ENCODE measurements at places on chromosomes 3 and 15.
A peak's percentile ranks its signal among the peaks of the same experiment; 100 is the strongest.

DNA sequence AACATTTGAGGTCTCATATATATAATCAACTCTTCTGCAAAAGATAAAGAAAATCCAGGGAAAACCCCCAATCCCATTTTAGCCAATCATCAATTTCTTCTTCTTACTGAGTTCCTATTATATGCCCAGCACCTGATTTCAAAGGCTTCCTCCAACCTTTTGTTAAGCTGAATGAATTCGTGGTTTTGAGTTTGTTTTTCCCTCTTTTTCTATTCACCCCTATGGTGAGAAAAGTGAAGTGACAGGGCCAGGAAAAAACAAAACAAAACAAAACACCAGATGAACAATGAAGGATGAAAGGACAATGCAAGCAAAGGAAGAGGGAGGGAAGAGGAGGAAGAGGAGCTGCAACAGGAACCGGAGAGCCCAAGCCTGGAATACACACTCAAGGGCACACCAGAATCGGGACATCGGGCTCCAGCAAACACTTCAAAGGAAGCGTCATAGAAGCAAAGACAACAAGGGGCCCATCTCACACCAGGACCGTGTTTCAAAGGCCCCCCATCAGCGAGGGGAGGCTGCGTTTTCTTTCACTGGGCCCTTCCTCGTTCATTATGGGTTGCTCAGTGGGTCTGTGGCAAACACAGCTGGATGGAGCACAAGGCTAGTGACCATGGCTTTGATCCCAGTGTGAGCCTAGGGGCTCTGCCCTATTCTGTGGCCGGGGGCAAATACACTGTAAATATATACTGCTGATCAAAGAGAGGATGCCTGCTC lies 50.2 kb downstream of the VGLL4 start:
- peaks cover 26% of the 10 kb centered on the region for H3K36me3 ChIP-seq
- H3K4me1 ChIP-seq: peaks cover 32% of the 10 kb centered on the region
- peak overlapping the region; percentile 58 for H3K27ac ChIP-seq
- no peak overlapping the region for H3K4me3 ChIP-seq

- DNase-seq: no peak
- peaks cover 2% of the 10 kb centered on the region for H3K4me1 ChIP-seq
- no peaks in the 10 kb centered on the region for H3K27me3 ChIP-seq
- peaks cover 15% of the 10 kb centered on the region for H3K36me3 ChIP-seq
Measured at GRCh38 chr3:49529567-49529966, 24.7 kb upstream of the BSN start.

DNA sequence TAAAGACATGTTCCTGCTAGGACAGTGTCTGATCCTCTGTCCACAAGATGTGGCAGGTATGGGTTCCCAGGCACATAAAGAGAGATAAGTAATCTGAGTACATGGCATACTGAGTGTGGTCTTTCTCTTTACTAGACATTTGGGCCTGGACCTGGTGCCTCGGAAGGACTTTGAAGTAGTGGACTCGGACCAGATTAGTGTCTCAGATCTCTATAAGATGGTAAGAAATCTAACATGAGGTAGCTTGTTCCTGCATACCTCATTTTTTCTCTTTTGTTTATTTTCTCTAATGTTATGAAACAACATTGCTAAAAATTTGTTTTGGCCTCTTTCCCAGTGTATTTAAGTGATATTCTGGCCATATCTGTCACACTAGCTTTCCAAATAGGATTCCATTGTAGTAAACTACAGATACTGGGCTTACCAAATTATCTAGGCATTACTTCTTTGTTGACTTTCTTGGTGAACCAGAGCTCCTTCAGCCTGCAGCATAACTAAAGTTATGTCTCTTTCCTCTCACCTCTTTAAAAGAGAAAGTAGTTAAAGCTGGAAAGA lies 309.8 kb upstream of the MANF start:
- DNase-seq: no peak
- no peak overlapping the region for H3K27ac ChIP-seq
- no peaks in the 10 kb centered on the region for H3K4me1 ChIP-seq
- H3K27me3 ChIP-seq: no peaks in the 10 kb centered on the region
- H3K4me3 ChIP-seq: no peak overlapping the region

DNA sequence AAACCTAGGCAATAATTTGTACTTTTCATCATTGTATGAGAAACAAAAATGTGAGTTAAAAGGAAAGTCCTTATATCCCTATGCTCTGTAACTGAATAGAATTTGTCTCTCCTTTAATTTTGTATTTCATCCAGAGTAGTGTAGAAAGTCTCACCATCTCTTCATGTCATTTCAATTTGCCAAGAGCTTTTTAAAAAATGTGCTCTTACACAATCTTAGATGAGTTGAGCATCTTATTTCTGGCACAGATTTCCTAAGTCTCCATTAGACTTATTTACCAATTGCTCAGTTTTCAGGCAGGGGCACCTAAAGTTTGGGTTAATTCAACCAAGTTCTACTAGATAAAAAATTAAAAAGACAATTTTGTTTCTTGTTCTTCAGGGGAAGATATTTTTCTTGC lies 201.5 kb upstream of the RBMS3 start:
- no peak overlapping the region for H3K4me3 ChIP-seq
- no peak overlapping the region for H3K27ac ChIP-seq
- H3K36me3 ChIP-seq: no peaks in the 10 kb centered on the region

DNA sequence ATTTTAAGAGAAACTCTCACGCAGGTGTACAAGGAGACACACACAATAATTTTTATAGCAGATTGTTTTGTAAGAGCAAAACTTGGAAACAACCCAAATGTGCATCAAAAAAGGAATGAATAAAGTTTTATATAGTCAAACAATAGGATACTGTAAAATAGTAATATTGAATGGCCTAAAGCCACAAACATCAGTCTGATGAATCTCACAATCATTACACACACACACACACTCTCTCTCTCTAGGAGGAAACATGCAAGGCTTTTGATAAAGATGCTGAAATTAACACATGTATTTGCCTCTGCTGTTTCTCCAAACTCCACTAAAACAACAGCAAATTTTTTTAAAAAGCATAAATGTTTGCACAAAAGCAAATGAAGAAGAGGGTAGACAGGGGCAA lies 37.3 kb downstream of the ADIPOQ start:
- no peaks in the 10 kb centered on the region for H3K27me3 ChIP-seq
- H3K36me3 ChIP-seq: no peaks in the 10 kb centered on the region
- no peak overlapping the region for H3K27ac ChIP-seq
- DNase-seq: no peak
- no peak overlapping the region for H3K4me3 ChIP-seq

- peaks cover 87% of the 10 kb centered on the region for H3K36me3 ChIP-seq
- H3K27me3 ChIP-seq: no peaks in the 10 kb centered on the region
- H3K4me3 ChIP-seq: no peak overlapping the region
- H3K4me1 ChIP-seq: peaks cover 15% of the 10 kb centered on the region
- H3K27ac ChIP-seq: no peak overlapping the region
Measured at GRCh38 chr3:31624083-31624709, 91.5 kb downstream of the STT3B start.

DNA sequence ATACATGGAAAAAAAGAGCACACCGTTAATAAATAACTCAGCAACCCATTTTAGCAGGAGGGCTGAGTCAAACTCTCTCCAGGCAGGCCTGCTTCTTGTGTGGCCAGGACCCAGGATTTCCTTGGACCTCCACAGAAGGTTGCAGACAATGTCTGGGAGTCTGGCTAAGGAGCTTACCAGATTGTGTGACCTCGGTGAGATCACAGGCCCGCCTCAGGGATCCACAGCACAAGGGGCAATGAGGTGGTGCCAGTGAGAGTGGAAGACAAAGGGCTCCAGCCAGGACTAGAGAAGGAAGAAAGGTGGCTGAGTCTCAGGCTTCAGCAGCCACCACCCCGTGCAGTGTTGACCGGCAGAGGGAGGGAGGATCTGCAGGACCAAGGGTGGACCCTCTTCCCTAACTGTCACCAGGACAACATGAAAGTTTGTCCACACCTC lies 32.2 kb upstream of the SEC22A start:
- no peaks in the 10 kb centered on the region for H3K27me3 ChIP-seq
- DNase-seq: no peak
- H3K4me3 ChIP-seq: no peak overlapping the region
- peaks cover 15% of the 10 kb centered on the region for H3K36me3 ChIP-seq

DNA sequence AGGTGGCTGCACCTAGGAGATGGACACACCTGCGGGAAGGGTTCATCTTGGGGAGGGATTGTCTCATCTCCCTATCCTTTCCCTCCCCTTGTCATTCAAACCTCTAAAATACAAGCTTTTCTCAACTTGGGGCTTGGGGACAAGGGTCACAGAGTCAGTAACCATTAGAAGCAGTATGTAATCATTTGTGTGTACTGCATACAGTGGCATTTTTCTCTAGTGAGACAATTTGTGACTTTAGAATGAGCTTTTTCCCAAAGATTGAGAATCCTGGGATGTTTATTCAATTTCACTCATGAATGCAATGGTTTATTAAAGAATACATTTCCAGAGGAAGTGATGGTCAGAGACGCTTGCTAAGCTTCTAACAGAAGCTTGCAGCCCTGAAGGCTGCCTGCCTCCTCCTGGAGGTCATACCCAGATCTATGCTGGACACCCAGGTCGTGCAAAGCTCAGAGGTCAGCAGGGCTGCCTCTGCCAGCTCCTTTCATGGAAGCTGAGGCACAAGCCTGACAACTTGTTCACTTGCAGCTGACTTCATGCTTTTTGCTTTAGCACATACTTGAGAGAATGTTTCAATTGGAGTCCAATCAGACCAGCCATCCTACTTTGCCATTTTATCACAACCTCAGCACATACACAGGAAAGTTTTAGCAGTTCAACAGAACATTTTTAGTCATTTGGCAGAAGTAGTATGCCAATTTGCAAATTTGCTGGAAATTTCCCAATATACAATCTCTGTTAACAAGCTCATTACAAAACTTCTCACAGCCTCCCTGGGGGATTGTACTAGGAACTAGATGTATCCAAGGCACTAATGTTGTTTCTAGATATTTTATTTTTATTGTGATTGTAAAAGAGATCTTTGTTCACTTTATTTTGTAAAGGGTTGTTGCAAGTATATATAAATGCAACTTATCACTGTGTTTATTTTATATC lies 25.6 kb upstream of the ALDH1L1 start:
- no peaks in the 10 kb centered on the region for H3K4me1 ChIP-seq
- H3K36me3 ChIP-seq: no peaks in the 10 kb centered on the region
- no peak overlapping the region for H3K27ac ChIP-seq
- no peak for DNase-seq
- peaks cover 19% of the 10 kb centered on the region for H3K27me3 ChIP-seq
- no peak overlapping the region for H3K4me3 ChIP-seq

GRCh38 chr3:130779486-130779885 lies 32.9 kb upstream of the PIK3R4 start:
- H3K27me3 ChIP-seq: peaks cover 1% of the 10 kb centered on the region
- H3K27ac ChIP-seq: no peak overlapping the region
- H3K4me3 ChIP-seq: no peak overlapping the region
- H3K4me1 ChIP-seq: no peaks in the 10 kb centered on the region

DNA sequence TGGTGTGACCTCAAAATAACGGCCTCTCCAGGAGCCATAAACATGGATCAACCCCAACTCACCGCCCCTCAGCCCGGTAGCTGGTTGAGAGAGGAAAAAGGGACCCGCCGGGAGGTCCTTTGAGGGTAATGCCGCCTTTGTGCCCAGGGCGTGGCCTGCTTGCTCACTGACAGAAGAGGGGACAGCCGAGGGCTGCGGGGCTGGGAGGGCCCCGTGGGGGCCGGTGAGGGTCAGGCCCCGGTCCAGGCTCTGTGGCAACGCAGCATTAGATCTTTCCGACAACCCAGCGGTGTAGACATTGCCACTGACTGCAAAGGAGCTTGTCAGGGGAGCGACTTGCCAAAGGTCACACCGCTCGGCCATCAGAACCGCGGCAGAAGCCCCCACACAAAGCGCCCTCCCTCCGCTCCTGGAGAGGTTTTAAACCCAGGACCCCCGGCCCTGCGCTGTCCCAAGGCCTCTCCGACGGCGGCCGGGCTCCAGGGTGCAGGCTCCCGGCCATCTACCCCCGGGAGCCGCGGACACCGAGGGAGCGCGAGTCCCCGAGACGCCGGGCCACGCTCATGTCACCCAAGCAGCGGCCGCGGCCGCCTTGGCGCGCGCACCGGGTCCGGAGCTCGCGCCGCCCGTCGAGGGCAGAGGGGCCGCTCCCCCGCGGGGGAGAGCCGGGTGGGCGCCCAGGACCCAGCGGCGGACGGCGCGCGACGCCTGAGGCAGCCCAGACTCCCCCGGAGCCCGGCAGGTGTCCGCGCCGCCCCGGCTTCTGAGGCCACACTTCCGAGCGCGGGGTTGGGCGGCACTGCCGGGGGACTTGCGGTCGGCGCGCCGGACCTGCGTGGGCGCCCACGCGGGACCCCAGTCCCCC lies 975 bp downstream of the PCSK6 start:
- H3K4me1 ChIP-seq: peaks cover 4% of the 10 kb centered on the region
- H3K4me3 ChIP-seq: no peak overlapping the region
- H3K27ac ChIP-seq: no peak overlapping the region
- H3K27me3 ChIP-seq: peaks cover 61% of the 10 kb centered on the region

DNA sequence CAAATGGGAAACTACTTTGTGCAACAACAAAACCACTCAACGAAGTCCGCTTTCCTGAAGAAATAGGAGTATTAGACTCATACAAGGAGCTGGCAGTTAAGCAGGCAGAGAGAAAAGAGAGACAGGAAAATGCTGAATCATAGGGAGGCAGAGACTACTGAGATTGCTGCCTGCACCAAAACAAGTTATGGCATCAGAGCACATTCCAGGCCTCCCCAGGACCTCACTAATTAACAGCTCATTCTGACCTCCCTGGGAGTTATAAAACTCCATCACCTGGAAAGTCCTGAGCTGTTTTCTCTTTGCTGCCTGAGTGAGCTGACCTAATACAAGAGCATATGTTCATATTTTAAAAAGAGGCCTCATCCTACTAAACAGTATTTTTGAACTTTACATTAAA lies 741.0 kb downstream of the MCTP2 start:
- no peaks in the 10 kb centered on the region for H3K27me3 ChIP-seq
- no peak overlapping the region for H3K4me3 ChIP-seq
- H3K36me3 ChIP-seq: no peaks in the 10 kb centered on the region
- DNase-seq: no peak
- H3K27ac ChIP-seq: no peak overlapping the region

GRCh38 chr15:55588070-55588814 lies at the start of gene PYGO1:
TSS of gene PYGO1 (minus strand) at chr15:55588345. CDS start at chr15:55587883, 462 bp downstream.
- peaks cover 2% of the 10 kb centered on the region for H3K36me3 ChIP-seq
- H3K4me1 ChIP-seq: peaks cover 5% of the 10 kb centered on the region
- peak; percentile 21 for DNase-seq
- peak within 1 kb of the TSS; percentile 77 for H3K4me3 ChIP-seq
- peaks cover 34% of the 10 kb centered on the region for H3K27me3 ChIP-seq

DNA sequence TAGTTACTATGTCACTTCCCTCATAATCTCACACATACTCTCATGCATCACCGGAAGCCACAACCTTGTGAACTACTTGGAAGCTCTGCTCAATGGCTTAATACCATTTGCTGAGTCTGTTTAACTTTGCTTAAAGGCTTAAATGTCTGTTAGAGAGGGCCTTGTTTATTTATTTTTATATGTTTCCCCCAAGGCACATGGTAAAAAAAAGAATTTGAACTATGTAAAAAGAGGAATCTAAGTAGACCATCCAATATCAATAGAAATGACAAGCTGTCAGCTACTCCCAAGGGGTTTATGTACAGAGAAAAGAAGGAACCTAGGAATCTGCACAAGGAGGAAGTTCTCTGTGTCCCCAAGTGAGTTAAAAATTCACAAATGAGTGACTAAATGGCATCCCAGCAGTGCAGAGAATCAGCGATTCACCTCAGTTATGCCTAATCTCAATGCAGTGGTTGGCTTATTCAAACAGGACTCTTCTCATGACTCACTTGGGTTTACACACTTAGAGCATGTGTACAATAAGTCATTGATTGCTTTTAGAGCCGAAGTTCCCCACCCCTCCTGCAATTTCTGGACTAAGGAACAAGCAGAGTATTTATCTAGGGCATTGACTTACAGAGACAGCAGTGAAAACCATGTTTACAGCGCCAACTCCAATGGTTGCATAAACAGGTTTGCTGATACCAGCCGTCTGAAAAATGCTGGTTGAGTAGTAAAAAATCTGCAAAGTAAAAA lies 24.4 kb downstream of the SLC2A2 start:
- H3K4me3 ChIP-seq: no peak overlapping the region
- DNase-seq: no peak
- no peaks in the 10 kb centered on the region for H3K4me1 ChIP-seq
- H3K27ac ChIP-seq: no peak overlapping the region
- H3K27me3 ChIP-seq: no peaks in the 10 kb centered on the region
